ENCODE measurements at places on chromosomes 12 and 14.

GRCh38 chr12:110733089-110733715 lies 9.5 kb downstream of the PPP1CC start:
- no peak for DNase-seq

GRCh38 chr12:109987615-109988014 lies 8.6 kb downstream of the GIT2 start:
- DNase-seq = no peak

GRCh38 chr14:99514552-99515300 lies 33.5 kb downstream of the CCNK start:
- no peak for DNase-seq

GRCh38 chr14:60272177-60272576 lies 23.2 kb downstream of the PPM1A start:
- DNase-seq = no peak

GRCh38 chr12:51028126-51028812 lies 2.1 kb upstream of the SLC11A2 start:
- peak; percentile 1 for DNase-seq

- DNase-seq = no peak
Observed at GRCh38 chr12:117069926-117070900, 29.0 kb downstream of the TESC start.

- DNase-seq = no peak
Observed at GRCh38 chr12:79841248-79841877, 93.5 kb downstream of the PPP1R12A start.

- DNase-seq = no peak
Observed at GRCh38 chr12:53624956-53625355, 1.2 kb downstream of the ATF7 start.

DNA sequence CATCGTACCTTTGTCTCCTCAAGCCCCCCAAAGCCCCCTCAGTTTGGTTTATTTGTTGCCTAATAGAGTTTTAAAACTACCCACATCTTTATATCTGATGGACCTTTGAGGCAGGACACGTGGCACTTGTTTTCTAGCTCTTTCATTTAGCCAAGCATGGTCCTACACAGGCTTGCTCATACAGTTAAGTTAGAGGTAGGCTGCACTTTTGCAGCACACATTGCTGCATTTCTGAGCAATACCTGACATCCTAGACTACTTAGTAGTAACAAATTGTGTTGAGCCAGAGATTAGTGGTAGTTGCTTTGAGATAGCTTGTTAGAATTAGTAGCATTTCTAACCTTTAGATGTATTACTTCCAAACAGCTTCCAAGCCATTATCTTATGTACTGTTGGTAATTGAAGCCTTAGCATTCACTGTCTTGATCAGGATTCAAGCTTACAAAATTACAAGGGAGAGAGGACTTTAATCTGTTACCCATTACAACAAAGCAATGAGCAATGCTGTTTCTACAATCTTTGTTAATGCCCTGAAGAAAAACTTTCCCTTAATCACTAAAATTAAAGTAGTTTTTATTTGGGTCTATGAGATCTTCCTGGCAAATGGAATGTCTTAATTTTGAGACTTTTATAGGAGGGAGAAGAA lies 96.6 kb downstream of the WNK1 start:
- DNase-seq = no peak

DNA sequence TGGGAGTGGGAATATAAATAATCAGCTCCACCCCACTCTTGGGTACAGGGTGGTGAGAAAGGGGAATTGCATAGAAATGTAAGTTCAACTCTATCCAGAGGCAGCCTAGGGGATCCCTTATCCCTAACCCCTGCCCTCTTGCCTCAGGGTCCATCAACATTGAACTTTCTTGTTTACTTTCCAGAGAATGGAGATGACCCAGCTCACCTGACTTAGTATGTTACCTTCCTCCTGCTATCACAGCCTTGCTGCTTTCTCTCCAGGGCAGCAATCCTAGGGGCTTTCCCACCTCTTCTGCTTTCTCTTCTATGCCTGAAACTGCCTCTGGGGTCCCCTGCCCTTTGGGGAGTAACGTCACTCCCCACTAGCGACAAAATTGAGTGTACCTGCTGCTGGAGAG lies 2.7 kb downstream of the LRP1 start:
- DNase-seq = no peak

Data from NCI-H345 (cell line).